Upper lobe of left lung (tissue), 6 donors: ENCODE measurements at places on chromosomes 5 and 9.

DNA sequence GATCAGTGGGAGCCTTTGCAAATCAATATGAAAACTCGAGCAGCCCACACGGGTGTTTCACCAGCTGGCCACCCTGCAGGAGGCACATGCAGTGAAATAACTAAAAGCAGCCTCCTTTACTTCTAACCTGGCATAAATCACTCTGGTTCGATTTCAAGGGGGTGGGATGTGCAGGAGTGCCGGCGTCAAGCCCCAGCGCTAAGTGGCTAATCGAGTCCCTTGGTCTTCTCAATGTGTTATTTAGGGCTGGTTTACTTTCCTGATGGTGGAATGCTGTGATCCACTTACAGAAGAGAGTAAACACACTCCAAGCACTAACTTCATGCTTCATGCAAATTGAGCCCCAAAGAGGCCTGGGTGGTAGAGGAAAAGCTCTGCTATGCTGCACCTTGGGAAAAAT, 109.4 kb downstream of the TMEM174 start:
- no peak for DNase-seq

- no peak for DNase-seq
Observed at GRCh38 chr5:90792725-90793124, 234.1 kb downstream of the ADGRV1 start.

- DNase-seq = no peak
Observed at GRCh38 chr9:87062746-87063145, 115.4 kb upstream of the GAS1 start.

- DNase-seq = no peak
Observed at GRCh38 chr5:584846-585245, 27.3 kb upstream of the CEP72 start.

DNA sequence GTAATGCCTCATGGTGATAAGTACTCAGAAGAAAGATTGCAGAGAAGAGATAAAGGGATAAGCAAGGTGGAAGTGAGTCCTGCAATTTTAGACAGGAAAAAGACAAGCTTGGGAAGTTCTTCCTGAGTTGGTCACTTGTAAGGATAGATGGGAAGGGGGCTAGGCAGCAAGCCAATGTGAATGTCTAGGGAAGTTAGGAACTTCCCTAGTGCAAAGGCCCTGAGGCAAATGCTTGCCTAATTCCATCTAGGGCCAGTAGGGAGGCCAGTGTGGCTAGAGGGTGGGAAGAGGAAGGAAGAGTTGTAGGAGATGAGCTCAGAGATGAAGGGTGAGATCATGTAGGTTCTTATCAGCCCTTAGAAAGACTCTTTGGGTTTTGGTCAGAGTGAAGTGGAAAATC, 206.6 kb downstream of the MAT2B start:
- DNase-seq = no peak

- DNase-seq = no peak
Observed at GRCh38 chr9:112489039-112489546, 2.5 kb downstream of the KIAA1958 start.

- no peak for DNase-seq
Observed at GRCh38 chr9:81239388-81239787, 450.0 kb downstream of the TLE1 start.

GRCh38 chr5:35096216-35096615, 48.5 kb upstream of the AGXT2 start:
- DNase-seq = no peak

- no peak for DNase-seq
Observed at GRCh38 chr5:169764018-169764378, 126.9 kb downstream of the DOCK2 start.

GRCh38 chr5:109998726-109999125, 309.0 kb downstream of the MAN2A1 start:
- DNase-seq = no peak

DNA sequence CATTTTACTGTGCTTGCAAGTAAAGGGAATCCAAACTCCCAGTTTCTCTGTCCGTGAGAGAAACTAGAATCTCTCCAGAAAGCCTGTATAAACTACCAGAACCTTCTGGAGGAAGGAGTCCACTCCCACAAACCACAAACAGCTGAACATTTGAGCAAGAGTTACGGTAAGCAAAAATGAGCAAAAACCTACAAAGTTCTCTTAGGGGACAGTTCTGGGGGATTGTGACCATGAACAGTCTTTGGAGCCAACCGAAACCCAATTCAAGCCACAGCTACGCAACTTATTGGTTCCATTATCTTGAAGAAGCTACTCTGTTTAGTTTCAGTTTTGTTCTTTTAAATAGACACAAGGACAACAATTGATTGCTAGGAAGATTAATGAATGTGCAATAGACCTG, 330.6 kb downstream of the ASTN2 start:
- no peak for DNase-seq

DNA sequence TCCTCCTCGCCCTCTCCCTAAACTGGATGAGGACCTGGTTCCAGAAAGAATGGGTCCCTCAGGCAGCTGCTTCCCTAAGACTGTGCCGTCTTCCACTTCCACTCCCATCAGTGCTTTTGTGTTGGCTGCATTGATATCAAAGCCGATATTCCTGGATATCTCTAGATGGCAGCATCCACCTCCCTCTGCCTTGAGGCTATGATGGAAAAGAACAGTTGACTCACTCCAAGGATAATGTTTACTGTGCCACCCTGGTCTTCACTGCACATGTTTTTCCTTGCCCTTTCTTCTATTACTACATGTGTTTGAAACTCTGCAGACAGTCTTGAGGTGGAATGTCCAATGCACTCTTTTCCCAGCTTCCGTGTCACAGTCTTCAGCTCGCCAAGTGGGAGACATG, 211.6 kb downstream of the MAST4 start:
- DNase-seq = no peak

DNA sequence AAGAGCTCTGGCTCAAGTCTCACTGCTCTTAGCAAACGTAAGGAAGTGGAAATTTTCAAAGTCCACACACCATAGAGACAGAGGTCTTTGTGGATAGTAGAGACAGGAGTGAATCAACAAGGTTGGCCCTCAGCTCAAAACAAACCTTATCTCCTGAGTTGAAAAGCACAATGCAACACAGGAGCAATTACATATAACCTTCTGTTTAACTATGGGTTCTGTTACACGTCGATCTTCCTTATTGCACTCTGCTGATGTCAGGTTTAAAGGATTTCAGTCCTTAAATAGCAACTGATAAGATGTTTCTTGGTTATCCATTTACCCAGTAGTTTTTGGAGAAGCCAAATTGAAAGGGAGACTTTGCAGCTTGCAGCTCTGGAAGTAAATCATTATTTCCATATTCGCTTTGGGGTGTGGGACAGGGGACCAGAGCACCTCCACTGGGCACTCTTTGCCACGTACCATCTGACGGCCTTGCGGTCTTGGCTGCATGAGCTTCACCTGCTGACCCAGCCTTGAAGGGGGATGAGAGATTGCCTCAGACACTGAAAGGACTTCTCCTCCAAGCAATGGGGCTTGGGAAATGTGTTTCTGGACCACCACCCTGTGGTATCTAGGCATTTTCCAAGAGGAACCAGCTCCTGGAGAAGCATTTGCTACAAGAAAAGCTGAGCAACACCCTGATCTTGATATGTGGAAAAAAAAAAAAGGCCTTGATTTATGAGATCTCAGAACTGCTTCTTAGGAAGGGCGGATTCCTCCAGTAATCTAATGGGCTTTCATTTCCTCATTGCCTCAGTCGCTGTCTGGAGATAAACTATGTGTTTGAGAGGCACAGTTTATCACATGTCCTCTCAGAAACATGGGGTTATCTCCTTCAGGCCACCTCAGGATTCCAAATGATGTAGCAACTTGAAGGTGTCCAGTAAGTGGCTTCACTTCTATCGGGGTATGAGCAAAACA, 56.2 kb upstream of the ZNF622 start:
- no peak for DNase-seq

- no peak for DNase-seq
Observed at GRCh38 chr5:134521841-134522240, 3.6 kb upstream of the JADE2 start.

DNA sequence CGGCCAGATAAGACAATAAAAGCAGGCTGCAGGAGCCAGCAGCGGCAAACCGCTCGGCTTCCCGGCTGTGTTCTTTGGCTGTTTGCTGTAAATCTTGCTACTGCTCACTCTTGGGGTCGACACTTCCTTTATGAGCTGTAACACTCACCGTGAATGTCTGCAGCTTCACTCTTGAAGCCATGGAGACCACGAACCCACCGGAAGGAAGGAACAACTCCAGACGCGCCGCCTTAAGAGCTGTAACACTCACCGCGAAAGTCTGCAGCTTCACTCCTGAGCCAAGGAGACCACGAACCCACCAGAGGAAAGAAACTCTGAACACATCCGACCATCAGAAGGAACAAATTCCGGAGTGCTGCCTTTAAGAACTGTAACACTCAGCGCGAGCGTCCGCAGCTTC, 451.7 kb downstream of the AGTPBP1 start:
- no peak for DNase-seq

DNA sequence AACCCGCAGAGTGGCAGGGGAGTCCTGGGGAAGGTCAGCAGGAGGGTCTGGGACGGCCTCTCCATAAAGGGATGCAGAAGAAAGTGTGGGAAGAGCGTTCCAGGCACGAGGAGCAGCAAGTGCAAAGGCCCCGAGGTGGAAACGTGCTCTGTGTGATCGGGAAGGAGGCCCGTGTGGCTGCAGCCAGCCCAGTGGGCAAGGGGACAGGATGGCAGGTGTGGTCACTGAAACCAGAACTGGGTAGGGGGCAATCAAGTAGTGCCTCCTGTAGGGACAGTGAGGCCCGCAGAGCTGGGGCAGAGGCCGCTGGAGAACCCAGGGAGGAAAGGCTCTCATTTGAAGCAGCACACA, 16.3 kb upstream of the LAMC3 start:
- peak; percentile 60 for DNase-seq

DNA sequence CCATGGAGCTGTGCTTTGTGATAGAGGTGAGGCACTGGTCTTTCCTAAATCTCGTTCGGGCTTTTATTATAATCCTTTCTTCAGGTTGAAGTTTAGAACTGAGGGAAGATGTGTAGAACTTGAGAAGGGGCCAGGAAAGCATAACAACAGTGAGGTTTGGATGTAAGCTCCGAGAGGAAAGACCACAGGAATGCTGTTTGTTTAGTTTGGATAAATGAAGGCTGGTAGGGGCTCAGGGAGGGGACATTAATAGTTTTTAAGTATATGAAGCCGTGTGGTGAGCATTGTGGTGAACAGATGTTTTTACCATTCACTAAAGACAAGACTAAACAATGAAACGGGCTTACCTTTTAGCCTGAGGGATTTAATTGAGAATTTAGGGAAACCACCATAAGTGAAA, 130.8 kb downstream of the ARHGAP26 start:
- DNase-seq = no peak
